ENCODE measurements at places on chromosomes 5 and 9.

DNA sequence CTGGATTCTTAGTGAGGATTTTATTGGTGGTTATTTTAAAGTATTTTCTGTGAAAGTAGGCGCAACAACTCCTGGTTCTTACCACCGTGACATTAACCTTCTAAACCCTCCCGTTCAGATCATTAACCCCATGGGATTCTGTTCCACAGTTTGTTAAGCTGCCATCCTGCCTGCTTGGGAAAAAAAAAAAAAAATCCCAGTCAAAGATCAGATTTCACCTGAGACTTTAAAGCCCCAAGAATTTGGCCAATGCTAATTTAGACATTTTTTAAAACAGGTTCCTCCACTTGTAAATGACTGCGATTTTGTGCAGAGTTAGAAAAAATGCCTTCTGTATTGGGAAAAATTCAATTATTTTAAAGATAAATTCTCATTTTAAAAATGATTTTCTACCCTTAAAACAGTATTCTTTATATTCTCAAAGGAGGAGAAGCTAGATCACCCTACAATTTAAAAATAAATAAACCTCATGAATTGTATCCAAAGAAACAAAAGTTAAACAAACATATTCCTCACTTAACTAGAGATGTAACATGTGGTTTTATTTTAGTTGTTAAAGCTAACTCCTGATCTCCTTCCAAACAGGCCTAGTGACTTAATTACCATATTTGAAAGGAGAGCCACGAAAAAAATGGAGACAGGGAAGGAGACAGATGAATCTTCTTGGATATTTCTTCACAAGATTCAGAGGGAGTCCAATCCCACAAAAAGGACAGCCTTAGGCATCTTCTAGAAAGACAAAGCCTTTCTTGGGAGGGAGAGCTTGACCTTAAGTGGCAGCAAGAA lies 93.1 kb upstream of the IFNK start:
- no peak for DNase-seq

GRCh38 chr5:59007460-59008063 lies 424.7 kb downstream of the RAB3C start:
- no peak for DNase-seq

DNA sequence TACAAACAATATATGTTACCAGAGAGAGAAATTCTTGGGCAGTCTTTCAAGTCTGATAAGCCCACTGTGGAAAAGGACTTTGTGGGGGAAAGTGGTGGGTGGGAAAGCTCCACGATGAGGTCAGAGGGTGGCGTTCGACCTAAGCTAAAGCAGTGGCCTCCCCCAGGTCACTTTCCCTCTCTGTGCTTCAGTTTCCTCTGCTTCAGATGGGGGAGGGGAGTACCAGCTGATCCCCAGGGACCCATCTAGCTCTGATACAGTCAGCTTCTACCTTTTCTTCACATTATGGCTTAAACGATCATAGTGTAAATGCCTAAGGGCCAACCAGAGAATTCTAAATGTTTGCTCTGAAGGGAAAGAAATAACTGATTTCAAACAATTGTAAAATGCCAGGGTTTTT lies 36.6 kb upstream of the ARSB start:
- no peak for DNase-seq

GRCh38 chr9:12771891-12772290 lies 2.9 kb upstream of the LURAP1L start:
- no peak for DNase-seq

GRCh38 chr9:85700330-85700729 lies 41.4 kb downstream of the AGTPBP1 start:
- DNase-seq = no peak

DNA sequence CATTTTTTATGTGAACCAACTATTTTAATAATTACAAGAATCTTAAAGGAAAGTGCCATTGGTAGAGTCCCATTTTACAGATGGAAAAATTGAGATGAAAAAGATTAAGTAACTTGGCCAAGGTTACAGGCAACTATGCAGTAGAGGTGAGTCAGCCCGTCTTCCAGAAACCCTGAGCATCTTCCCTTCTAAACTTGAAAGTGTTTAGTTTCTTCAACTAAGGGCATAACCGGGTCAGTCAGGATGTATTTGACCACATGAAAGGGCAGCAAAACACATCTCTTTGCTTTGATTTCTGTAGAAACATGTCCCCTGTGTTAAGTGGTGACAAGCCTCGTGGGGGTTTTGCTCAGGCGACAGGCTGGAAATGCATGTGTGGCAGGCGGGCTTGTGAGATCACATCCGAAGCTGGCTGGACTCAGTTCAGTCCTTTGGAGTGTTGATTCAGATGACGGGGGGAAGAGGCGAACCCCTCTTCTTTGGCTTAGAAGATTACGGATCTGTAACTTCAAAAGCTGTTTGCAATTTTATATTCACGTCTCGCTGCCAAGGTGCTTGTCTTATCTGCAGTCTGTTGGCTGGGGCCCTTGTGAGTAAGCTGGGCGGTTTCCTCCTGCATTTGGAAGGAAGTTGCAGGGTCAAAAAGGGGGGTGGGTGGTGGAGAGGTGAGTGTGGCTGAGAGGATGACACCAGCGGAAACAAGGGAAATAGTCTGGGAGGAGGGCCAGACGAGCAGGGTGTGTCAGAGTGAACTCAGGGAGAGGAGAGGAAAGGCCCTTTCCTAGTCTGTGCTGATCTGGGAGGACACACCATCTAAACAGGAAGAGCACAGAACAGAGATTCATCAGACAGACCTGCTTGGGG lies 78.9 kb upstream of the RPS23 start:
- peak; percentile 48 for DNase-seq

DNA sequence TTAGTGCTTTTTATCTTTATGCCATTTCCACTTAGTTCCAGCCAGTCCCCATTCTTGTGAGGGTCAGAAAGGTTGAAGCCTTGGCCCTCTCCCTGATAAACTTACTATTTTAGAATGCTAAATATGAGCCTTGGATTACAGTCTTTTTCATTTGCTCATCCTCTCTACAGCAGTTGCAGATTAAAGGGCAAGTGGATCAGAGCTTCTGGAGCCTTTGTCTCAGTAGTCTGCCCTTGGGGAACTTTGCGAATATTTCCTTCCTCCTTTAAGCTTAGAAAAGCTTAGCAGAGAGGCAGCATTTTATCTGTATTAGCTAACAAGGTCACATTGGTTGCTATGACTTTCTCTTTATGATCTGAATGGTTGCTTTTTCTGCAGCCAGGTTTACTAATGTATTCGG lies 11.5 kb downstream of the FSD1L start:
- DNase-seq = no peak

GRCh38 chr5:87231037-87231808 lies 36.5 kb upstream of the RASA1 start:
- DNase-seq = no peak

- DNase-seq = no peak
Observed at GRCh38 chr5:35659556-35659955, 41.9 kb downstream of the SPEF2 start.
